Coronary artery (tissue), 2 donors: ENCODE measurements at places on chromosomes 4 and X.

DNA sequence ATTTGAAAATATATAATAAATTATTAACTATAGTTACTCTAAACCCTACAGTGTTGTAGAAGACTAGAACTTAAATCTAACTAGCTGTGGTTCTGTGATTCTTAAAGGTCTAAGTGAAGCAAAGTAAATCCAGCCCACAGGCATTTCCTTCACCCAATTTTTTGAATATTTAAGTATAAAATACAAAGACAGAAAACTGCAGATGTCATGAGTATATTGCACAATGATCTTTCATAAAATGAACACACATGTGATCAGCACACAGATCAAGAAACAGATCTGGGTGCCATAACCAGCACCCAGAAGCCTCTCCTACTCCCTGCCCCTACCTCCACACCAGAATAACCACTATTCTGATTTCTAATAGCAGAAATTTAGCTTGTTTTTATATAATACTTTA lies 82.9 kb downstream of the CAMK2D start:
- no peak for DNase-seq

DNA sequence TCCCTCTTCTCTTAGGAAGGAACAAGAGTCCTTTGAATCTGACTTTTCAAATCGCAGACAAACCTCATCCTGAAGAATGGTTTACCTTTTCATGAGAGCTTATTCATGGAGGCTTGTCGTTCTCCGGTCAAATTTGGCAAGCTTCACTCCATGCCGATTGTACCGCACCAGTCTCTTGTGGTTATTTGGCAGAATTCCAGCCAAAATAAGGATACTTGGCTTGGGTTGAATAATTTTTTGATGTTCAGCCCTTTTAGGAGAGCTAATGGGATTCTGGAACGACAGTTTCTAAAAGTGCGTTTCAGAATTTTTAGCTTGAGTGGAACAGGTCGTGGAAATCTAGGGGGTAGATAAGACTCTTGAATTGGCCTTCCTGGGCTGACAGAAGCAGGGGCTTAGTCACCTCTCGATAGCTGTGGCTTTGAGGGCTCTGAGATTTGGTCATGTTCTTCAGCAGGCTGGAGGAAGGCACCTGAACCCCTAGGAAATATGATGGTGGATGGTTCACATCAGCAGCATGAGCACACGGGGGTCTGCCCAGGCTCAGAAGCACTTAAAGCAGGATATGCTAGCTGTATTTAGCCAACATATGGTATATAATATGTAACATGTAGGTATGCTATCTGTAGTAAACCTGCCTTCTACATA lies 1.5 kb downstream of the KLHL2 start:
- no peak for DNase-seq

DNA sequence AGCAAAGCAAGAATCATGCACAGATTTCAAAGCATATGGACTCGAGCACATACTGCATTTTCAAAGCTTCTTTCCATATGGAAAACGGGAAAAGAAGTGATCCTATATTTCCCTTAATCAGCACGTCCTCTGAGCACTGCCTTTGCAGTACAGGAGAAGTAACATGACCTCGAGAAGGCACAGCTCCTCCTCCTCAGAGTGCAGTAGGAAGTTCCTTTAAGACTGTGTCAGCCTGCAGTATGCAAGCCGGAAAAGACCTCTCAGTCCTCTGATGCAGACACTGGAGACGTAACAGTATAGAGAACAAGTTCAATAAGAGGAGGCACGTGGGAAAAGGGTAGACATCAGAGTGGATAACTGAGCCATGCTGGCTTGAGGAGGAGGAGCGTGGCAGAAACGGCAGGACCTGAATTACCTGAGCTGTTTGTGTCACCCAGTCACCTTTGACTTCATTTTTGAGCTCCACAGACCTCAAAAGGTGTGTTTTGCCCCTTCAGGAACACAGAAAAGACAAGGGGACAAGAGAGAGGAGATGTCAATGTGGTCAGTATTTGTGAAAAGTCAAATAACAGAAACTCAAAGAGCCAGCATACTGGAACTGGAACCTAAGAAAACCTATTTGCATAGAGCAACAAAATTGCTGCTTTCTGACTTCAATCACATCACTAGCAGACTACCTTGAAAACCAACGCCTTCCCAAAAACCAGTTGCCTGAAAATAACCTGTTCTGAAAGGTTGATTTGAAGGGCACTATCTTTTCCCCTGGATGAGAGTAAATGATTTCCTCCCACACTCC lies 20.8 kb downstream of the IRF2 start:
- DNase-seq: peak; percentile 45

- DNase-seq: peak; percentile 76
Observed at GRCh38 chr4:124060261-124060918, 652.1 kb downstream of the ANKRD50 start.

DNA sequence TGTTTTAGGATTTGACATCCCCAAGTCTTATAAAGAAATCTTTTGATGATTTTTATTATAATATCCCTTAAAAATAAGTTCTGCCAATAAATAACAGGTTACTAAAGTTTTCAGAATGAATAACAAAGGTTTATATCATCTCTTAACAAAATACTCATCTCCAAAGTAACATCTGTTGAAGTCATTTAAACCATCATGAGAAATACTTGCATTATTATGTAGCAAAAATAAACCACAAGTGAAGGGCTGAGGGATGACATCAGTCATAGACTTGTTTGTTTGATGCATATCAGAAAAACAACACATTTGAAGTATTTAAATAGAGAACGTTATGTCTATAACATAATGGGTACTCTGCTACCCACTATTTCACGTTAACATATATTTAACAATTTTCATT lies 114.9 kb downstream of the SPOCK3 start:
- DNase-seq: no peak

- DNase-seq: peak; percentile 96
Observed at GRCh38 chr4:23930750-23931488, 41.1 kb upstream of the PPARGC1A start.

GRCh38 chr4:7060346-7061150 lies 7.3 kb downstream of the GRPEL1 start:
- DNase-seq: no peak

- no peak for DNase-seq
Observed at GRCh38 chr4:47675806-47676205, 162.1 kb downstream of the CORIN start.

GRCh38 chr4:77471821-77472495 lies 133.7 kb upstream of the CXCL13 start:
- no peak for DNase-seq

DNA sequence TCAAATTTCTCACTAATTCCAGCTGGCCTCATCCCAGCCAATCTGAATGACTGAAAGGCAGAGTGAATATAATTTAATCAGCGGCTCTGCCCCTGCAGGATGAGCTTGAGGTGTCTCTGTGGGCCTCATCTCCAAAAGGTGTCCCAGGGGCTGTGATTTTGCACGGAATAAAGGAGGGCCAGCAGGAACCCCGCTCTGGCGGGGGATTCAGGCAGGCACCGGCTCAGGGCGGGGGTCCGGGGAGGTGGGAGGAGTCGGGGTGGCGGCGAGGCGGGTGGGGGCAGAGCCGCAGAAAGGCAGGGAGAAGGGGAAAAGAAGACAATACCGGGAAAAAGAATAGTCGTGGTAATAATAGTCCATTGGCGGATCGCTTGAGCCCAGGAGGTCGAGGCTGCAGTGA lies 16.0 kb upstream of the ERCC6L start:
- DNase-seq: no peak

DNA sequence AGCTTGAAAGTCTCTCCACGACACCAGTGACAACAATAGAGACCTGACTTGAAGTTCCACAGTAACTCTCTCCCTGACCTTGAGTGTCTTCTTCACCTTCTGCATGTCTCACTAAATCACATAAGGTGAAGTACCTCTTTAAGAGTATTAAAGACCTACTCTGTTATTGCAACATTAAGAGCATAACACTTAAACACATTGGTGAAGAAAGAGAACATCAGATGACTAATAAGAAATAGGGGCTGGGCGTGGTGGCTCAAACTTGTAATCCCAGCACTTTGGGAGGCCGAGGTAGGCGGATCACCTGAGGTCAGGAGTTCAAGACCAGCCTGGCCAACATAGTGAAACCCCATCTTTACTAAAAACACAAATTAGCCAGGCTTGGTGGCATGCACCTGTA lies 33.9 kb upstream of the MAPK10 start:
- no peak for DNase-seq

DNA sequence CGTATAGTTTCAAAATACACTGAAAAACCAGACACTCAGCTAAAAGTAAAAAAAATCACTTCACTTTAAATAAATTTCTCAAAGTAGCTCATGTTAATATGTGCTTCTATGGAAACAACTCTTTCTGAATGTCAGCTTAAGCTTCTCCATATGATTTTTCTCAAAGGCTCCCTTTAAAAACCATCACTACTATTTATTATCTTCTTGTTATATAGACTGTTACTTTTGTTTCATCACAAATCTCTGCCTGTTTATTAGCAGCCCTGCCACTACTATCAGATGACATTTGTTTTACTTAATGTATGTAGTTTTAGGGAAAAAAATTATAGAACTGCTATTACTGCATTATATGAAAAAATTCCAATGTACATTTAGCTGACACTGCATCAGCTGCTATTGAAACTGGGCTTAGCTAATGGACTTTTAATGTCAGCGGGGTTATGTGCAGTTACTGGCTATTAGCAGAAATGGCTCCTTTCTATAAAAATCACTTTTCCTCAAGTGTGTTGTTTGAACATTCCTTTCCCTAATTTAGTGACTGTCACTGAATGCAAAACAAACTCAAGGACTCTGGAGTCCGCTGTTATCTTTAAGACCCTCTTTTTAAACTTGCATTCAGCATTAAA lies 10.8 kb downstream of the UNC5C start:
- DNase-seq: no peak

GRCh38 chr4:98181809-98182208 lies 38.5 kb upstream of the STPG2 start:
- no peak for DNase-seq

DNA sequence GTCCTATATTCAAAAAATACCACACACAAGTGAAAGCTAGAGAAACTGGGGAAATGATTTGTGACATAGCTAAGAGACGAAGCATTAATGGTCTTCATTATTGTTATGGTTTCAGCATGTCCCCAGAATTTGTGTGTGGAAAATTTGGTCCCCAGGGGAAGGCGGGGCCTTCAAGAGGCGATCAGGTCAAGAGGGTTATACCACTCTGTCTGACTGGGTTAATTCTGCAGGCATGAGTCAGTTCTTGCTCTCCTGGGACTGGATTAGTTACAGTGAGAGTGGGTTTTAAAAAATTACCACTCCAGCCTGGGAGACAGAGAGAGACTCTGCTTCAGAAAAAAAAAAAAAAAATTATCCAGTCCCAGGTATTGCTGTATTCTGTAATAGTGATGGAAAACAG lies 2.1 kb upstream of the MTNR1A start:
- DNase-seq: no peak

- DNase-seq: no peak
Observed at GRCh38 chrX:152638443-152638904, 779 bp downstream of the GABRQ start.
